ENCODE measurements at places on chromosomes 12 and 14.

- DNase-seq, result no peak
Measured at GRCh38 chr12:14843425-14843887, at the start of gene ART4. Gene ART4, minus strand, starts transcription at chr12:14843526. Its CDS starts 413 bp downstream, at chr12:14843113.

- no peak for DNase-seq
Measured at GRCh38 chr14:67493092-67493717, 4.7 kb upstream of the TMEM229B start.

GRCh38 chr12:78666584-78666983, 198.0 kb upstream of the SYT1 start:
- no peak for DNase-seq

DNA sequence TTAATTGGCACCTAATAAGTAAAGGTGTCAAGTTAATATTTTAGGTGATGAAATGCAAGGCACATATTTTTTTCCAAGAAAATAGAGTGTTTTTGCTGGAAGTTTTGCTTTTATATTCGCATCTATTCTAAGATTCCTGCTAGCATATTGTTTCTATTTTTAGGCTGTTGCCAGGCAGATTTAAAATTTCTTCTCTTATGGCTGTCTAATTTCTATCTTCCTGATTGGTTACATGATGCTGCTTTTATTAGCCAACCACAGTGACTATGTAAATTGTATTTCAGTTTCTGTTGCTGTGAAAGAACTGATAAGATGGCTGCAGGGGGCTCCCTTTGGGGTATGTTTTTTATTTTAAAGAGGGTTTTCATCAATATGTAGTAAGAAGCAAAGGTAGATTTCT, 42.7 kb downstream of the ATF7IP start:
- DNase-seq, result peak; percentile 34

DNA sequence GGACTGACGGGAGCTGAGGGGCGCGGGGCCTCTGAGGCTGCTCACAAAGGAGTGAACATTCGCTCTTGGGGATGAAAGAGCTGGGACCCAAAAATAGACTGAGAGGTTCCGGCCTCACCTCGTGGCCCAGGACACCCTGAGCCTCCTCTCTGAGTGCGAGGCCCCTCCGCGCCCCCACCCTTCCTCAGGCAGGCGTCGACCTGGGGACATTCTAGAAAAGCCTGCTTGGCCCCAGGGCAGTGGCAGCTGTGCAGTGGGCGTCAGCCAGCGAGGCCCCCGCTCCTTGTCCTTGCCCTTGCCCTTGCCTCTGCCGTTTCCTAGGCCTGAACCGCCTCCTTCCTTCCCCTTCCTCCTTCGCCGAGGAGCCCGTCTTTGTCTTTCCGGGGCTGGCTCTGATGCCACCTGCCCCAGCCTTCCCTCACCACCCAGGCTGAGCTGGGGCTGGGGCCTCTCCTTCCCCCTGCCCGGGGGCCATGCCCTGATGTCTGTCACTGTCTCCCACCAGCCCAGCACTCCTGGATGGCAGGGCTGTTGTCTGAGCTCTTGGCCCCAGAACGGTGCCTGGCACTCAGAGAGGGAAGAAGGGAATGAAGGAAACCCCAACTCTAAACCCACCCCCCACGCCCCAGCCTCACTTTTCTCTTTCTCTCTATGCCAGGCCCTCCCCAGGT, 208.2 kb upstream of the RTL1 start:
- no peak for DNase-seq

DNA sequence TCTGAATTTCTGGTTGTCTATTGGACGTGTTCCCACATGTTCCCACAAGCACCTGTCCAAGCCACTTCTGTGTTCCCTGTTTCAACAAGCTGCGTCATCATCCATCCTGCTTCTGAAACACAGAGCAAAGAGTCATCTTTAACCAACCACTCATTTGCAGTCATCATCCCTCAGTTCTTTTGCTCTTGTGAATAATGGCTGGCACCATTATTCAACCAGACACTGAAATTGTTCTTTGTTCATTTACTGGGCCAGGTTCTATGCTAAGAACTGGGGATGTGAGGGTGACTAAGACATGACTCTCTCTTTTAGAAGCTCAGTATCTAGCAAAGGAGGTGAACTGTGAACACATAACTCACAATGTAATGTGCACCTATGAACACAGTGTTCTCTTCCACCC, 40.7 kb upstream of the ANO4 start:
- no peak for DNase-seq

DNA sequence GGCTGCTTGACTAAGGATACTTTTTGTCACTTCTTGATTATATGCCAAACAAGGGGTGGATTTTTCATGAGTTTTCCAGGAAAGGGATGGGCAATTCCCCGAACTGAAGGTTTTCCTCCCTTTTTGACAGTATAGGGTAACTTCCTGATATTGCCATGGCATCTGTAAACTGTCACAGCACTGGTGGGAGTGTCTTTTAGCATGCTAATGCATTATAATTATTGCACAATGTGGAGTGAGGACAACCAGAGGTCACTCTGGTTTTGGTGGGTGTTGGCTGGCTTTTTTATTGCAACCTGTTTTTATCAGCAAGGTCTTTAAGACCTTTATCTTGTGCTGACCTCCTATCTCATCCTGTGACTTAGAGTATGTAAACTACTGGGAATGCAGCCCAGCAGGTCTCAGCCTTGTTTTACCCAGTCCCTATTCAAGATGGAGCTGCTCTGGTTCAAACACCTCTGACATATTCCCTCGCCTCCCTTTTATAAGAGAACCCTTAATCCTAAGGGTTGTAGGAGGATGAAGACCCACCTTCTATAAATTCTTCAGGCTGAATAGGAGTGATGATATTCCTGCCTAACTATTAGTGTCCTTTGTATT, 471.2 kb downstream of the ATP23 start:
- no peak for DNase-seq

- DNase-seq, result no peak
Measured at GRCh38 chr14:71395151-71395604, 487.9 kb downstream of the PCNX1 start.

GRCh38 chr14:74257941-74258763, 18.9 kb downstream of the VSX2 start:
- no peak for DNase-seq

DNA sequence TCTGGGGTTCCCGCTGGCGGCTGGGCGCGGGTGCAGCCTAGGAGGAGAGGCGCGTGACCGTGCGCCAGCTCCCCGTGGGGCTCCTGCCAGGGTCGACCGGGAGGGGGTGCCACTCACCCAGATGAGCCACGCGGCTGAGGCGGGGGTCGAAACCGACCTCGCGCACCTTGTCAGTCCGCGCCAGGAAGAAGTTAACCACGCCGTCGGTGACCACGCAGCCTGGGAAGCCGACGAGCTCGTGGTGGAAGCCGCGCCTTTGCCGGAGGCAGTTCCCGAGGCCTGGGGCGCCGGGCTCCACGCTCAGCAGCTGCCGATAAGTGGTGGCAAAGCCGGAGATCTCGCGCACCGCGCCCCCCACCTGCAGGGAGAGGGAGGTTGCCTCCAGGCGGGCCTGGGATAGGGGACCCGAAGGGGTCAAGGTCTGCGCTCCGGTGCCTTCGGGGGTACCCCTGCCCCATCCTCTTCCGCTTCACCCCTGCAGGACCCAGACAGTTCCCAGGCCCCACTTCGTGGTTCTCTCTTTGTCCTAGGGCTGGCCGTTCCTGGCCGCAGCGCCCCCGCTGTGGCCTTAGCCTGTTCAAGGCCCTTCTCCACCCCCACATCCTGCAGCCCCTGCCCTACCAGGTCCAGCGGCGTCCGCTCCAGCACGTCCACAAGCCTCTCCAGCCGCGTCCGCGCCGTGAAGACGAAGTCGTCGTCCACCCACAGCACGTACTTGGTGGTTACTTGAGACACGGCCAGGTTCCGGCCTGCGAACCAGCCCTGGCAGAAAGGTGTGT, 5.3 kb downstream of the B4GALNT1 start:
- no peak for DNase-seq

DNA sequence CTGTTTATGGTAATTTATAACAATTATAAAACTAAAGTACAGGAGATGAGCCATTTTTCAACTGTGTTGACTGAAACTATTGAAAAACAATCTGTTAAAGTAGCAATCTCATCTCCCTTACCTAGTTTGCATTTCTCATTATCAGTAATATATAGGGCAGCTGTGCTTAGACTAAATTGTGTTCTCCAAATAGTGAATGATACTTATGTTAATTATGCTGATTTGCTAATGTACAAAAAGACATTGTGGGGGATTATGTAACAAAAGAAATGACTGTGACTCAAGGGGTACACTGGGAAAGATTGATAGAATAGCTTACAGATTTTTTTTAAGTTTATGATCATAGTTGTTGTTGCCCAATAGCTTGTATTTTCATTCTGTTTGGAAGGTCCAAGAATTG, 207.7 kb downstream of the FUT8 start:
- DNase-seq, result no peak

- no peak for DNase-seq
Measured at GRCh38 chr12:1533602-1534304, 60.6 kb downstream of the FBXL14 start.

DNA sequence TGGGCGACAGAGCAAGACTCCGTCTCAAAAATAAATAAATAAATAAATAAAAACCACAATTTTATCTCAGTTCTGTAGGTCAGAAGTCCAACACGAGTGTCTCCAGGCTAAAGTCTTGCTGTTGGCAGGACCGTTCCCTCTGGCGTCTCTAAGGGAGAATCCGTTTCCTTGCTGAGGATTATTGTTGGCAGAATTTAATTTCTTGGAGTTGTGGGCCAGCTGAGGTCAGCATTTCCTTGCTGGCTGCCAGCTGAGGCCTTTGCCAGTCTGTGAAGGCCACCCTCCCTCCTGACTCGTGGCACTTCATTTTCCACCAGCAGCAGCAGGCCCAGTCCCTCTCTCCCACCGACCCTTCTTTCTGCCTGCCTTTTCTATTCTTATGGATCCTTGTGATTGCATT, 17.2 kb downstream of the PSMC1 start:
- no peak for DNase-seq

- no peak for DNase-seq
Measured at GRCh38 chr12:76583301-76583700, 23.7 kb upstream of the OSBPL8 start.

GRCh38 chr14:49479432-49479831, 106.7 kb downstream of the RPS29 start:
- no peak for DNase-seq

GRCh38 chr12:57444744-57445143, 10.2 kb downstream of the INHBC start:
- DNase-seq, result no peak

DNA sequence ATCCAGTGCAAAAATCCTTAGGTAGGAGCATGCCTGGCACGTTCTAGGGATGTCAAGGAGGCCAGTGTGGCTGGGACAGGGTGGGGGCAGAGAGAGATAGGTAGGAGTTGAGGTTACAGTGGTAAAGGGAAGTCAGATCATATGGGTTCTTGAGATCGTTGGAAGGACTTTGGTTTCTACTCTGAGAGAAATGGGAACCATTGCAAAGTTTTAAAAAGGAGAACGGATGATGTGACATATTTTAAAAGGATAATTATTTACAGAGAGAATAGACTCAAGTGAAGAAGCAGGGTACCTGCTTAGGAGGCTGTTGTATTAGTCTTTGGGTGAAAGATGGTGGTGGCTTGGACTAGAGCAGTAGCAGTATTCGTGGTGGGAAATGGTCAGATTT, 47.6 kb upstream of the ATP2B1 start:
- DNase-seq, result no peak

DNA sequence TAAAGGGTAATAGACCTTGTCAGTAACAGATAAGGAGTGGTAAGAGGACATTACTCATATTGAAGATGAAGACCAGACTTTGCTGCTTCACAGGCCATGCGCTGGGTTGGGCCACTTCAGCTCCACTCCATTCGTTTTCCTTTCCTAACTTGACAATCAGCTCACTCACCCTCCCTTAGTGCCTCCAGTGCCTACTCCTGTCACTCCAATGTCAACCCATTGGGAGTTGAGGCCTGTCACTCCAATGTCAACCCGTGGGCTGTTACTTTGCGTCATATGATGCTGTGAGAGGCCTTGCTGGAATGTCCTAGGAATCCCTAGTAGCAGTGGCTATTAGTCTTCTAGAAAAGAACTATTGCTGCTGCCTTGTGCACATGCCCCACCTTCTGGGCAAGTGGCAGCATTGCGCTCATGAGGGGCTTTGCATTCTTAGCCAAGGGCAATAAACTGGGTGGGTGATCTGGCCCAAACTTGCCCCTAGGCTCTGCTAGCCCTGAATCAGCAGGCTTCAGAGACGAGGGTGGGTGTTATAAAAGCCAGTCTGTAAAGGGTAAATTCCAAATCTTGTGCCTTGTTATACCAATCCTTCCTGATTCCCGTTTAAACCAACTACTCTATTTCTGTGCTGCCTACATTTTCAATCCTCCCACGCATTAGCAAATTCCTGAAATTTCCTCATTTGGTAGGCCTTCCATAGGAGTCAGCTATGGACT, 36.1 kb downstream of the BAZ2A start:
- peak; percentile 54 for DNase-seq

- no peak for DNase-seq
Measured at GRCh38 chr14:59256331-59256730, 67.9 kb downstream of the DAAM1 start.

GRCh38 chr14:99732436-99733210, 48.5 kb downstream of the CYP46A1 start:
- DNase-seq, result no peak

DNA sequence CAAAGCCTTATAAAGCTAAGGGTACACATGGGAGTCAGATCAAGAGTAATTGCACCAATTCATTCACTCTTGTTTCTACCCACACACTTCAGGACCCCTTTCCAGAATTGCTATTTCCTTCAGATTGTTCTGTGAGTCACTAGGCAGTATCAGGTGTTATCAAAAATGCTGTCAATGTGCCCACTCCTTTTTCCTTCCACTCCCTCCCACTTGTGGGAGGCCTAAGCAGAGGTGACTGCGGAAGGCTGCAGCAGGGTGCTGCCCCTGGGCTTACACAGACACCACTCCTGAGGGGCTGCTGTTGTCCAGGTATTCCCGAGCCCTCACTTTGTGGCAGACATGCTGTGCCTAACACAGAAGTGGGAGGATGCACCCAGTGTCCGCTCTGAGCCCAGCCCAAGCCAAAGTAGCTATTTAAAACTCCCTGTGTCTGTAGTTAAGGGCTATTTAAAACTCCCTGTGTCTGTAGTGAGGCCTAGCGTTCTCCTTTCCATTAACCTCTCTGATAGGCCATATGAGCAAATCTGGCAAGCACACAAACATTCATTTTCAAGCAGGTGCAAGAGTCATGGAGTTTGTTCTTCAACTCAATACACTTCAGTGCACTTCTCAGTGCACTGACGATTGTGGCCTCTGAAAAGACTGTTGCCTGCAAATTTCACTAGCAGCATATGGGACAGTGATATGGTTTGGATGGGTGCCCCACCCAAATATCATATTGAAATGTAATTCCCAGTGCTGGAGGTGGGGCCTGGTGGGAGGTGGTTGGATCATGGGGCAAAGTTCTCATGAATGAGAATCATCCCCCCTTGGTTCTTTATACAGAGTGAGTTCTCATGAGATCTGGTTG, 117.8 kb downstream of the PHLDA1 start:
- DNase-seq, result no peak

- no peak for DNase-seq
Measured at GRCh38 chr12:2841056-2841650, 6.3 kb upstream of the NRIP2 start.

- no peak for DNase-seq
Measured at GRCh38 chr12:51694146-51694545, 103.1 kb downstream of the SCN8A start.

GRCh38 chr12:8894378-8894777, 19.9 kb upstream of the PHC1 start:
- no peak for DNase-seq

GRCh38 chr14:54909817-54910558, 7.4 kb upstream of the GCH1 start:
- no peak for DNase-seq

GRCh38 chr12:87806310-87806709, 222.9 kb downstream of the C12orf50 start:
- DNase-seq, result no peak
